ENCODE measurements at places on chromosomes 6 and 20. TPM values are rescaled to one million over a fixed set of nuclear protein-coding genes. Genes with fewer than 3 reads are reported as not detected.

GRCh38 chr20:36523341-36523740, 18.0 kb upstream of the MYL9 start:
- H3K4me1 ChIP-seq: no peaks in the 10 kb centered on the region
- no peak for DNase-seq
- no peak overlapping the region for H3K27ac ChIP-seq
- peaks cover 1% of the 10 kb centered on the region for H3K36me3 ChIP-seq

DNA sequence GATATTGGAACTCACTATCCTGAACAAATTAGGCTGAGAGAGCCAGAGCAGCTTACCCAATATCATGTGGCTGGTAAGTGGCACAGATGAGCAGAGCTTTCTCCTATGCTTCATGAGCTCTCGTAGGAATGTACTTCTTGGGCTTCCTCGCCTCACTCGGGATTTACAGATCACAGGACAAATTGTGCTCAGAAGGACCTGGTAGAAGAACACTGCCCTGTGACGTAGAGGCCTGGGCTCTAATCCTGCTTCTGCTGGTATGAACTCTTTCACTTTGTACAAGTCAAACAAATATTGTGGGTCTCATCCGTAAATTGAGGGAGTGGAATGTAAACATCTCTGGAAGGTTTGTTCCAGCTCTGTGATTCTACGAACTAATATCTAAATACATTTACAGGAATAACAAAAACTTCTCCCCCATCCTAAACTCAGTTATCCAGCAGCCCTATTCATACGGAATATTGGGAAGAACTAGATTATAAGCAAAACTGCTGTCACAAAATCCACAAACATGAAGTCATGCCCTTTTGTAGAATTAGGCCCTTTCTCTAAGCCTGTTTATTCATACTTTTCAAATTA, 187.6 kb downstream of the CLIC5 start:
- no peak overlapping the region for H3K27ac ChIP-seq
- no peaks in the 10 kb centered on the region for H3K27me3 ChIP-seq
- no peak for DNase-seq
- H3K36me3 ChIP-seq: peaks cover 4% of the 10 kb centered on the region

- H3K27ac ChIP-seq: no peak overlapping the region
- H3K4me1 ChIP-seq: peaks cover 47% of the 10 kb centered on the region
- peaks cover 10% of the 10 kb centered on the region for H3K36me3 ChIP-seq
- no peak for DNase-seq
- H3K4me3 ChIP-seq: no peak overlapping the region
- H3K27me3 ChIP-seq: peaks cover 17% of the 10 kb centered on the region
Measured at GRCh38 chr20:49575551-49576060, 7.7 kb upstream of the PTGIS start.

DNA sequence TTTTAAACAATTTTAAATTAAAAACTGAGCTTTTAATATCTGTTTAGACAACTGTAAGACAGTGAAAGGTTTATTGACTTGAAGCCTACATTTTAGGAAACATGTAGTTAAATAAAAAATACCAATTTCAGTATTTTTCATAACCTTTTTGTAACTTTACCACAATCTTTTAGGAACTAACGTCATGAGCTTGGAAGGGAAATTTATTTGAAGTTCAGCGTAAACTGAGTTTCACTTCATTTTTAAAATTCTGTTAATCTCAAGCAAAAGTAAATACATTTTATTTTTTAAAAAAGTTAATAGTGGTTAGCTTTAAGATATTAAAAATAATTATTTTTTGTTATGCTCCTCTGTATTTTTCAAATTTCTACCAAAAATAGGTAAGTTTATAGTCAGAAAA, 5.5 kb downstream of the CST7 start:
- H3K27me3 ChIP-seq: no peaks in the 10 kb centered on the region
- H3K4me1 ChIP-seq: peaks cover 38% of the 10 kb centered on the region
- DNase-seq: no peak
- H3K36me3 ChIP-seq: peaks cover 8% of the 10 kb centered on the region
- H3K4me3 ChIP-seq: peak overlapping the region; percentile 57

DNA sequence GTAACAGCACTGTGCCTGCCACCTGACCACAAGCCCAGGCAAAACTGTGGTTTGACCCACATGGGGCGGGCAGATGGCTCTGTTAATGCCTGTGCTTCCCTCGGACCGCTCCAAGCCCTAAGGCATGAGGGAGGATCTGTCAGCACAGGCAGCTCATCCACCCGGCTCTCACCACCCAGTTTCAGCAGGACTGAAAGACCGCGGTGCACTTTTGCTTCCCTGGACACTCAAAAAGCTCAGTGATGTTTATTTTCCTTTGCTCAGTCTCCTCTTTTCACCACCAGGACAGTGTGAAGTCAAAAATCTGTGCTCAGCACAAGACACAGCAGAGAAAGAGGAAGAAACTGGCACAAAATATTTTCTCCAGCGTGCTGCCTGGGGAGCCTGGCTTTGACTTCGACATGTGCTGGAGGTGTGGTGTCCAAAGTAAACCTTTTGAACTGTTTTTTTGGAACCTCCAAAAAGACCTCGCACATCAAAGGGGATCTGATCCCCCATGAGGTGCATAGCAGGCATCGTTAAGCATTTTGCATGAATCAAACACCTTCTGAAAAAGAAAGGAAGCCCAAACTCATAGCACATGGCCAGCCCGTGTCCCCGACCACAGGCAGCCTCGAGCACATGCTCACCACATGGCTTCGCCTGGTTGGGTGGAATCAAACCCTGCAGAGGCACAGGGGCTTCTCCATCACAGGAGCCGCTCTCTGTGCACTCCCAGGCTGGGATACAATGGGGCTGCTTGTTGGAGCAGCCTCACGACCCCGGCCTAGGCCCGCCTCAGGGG, 441.7 kb upstream of the JARID2 start:
- no peak overlapping the region for H3K27ac ChIP-seq
- peaks cover 2% of the 10 kb centered on the region for H3K4me1 ChIP-seq
- no peaks in the 10 kb centered on the region for H3K27me3 ChIP-seq
- H3K4me3 ChIP-seq: no peak overlapping the region
- no peaks in the 10 kb centered on the region for H3K36me3 ChIP-seq

DNA sequence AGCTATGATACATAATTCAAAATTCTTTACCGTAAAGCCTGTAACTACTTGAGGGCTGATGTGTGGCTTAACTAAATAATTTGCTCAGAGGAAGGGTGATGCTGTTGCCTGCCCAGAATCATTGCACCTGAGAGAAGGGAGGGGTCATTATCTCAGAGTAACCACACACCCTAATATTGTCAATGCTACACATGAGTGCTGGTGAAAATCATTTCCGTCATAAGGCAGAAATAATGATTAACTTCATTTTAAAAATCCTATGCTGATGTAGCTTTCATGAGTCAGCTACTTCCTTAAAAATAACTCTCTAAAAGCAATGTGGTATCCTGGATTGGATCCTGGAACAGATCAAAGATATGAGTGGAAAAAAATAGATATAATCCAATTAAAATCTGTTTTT, 146.4 kb upstream of the FAM83B start:
- H3K4me3 ChIP-seq: no peak overlapping the region
- no peak overlapping the region for H3K27ac ChIP-seq
- no peak for DNase-seq
- no peaks in the 10 kb centered on the region for H3K27me3 ChIP-seq

- peaks cover 20% of the 10 kb centered on the region for H3K4me1 ChIP-seq
- H3K27me3 ChIP-seq: peaks cover 65% of the 10 kb centered on the region
- no peak overlapping the region for H3K27ac ChIP-seq
- DNase-seq: no peak
- H3K36me3 ChIP-seq: peaks cover 4% of the 10 kb centered on the region
Measured at GRCh38 chr6:149967591-149967990, 3.8 kb downstream of the ULBP1 start.

- no peak overlapping the region for H3K4me3 ChIP-seq
- H3K4me1 ChIP-seq: peaks cover 30% of the 10 kb centered on the region
- H3K27ac ChIP-seq: no peak overlapping the region
- H3K27me3 ChIP-seq: peaks cover 8% of the 10 kb centered on the region
- no peak for DNase-seq
Measured at GRCh38 chr20:40754339-40754943, 65.4 kb upstream of the MAFB start.

Gene GNAS
- 979 TPM for total RNA-seq

DNA sequence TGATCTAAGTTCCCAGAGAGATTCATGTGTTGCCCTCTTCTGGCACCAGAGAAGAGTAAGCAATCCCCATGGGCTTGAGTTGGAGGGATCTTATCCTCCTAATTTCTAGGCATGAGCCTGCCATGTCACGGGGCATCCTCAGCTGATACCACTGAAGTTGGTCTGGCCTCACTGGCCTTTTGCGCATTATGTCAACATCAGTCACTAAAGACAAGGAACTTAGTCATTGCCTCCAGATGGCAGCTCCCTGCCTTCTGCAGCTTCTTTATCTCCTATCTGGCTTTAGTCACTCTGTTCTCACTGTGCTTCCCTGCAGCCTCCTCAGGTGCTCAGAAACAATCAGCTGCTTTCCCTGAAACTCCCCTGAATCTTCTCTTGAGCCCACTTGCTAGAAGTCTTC, 312.2 kb downstream of the ADGRG6 start:
- peaks cover 3% of the 10 kb centered on the region for H3K36me3 ChIP-seq
- H3K27ac ChIP-seq: no peak overlapping the region

- H3K27me3 ChIP-seq: peaks cover 11% of the 10 kb centered on the region
- peaks cover 12% of the 10 kb centered on the region for H3K4me1 ChIP-seq
- H3K27ac ChIP-seq: no peak overlapping the region
- H3K36me3 ChIP-seq: peaks cover 7% of the 10 kb centered on the region
Measured at GRCh38 chr6:20332441-20333006, 69.2 kb upstream of the E2F3 start.

Gene TBC1D32
- total RNA-seq: 12.1 TPM

DNA sequence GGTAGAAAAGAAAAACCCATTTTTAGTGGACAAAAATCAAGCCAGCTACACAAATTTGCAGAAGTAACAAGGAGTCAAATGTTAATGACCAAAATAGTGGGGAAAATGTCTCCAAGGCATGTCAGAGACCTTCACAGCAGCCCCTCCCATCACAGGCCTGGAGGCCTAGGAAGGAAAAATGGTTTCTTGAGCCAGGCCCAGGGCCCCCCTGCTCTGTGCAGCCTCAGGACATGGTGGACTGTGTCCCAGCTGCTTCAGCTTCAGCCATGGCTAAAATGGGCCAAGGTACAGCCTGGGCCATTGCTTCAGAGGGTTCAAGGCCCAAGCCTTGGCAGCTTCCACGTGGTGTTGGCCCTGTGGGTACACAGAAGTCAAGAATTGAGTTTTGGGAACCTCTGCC, 82.5 kb upstream of the CLVS2 start:
- no peaks in the 10 kb centered on the region for H3K4me1 ChIP-seq
- DNase-seq: no peak

- peak overlapping the region; percentile 7 for H3K27ac ChIP-seq
- H3K27me3 ChIP-seq: peaks cover 9% of the 10 kb centered on the region
- no peak for DNase-seq
Measured at GRCh38 chr6:134034478-134034877, 17.9 kb downstream of the SLC2A12 start.

- no peak overlapping the region for H3K27ac ChIP-seq
- peaks cover 9% of the 10 kb centered on the region for H3K27me3 ChIP-seq
Measured at GRCh38 chr6:79841577-79842375, 105.6 kb downstream of the ELOVL4 start.

Gene RCAN2
- 0.53 TPM for total RNA-seq

DNA sequence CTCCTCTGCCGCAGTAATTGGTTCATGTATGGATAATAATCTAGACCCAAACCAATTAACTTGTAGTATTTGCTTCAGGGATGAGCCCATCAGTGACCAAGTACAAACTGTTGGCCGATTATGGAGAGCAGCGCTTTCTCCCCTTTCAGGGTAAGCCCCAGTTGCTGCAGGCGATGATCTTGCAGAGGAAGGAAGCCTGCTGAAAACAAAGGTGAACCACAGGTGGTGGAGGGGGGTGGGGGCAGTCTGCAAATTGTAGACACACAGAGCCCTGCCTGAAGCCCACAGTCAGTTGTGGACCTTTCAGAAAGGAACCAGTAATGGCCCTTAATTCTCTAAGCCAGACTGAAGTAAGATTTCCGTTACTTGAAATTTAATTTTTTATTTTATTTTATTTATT, 167.9 kb upstream of the JARID2 start:
- no peak for DNase-seq
- no peaks in the 10 kb centered on the region for H3K36me3 ChIP-seq
- no peak overlapping the region for H3K27ac ChIP-seq
- no peaks in the 10 kb centered on the region for H3K27me3 ChIP-seq

Gene ASIP
- not detected for total RNA-seq

Gene TRIM15
- total RNA-seq: not detected

Gene EFHC1
- 4.2 TPM for total RNA-seq
